ENCODE measurements at places on chromosomes 11 and 22. TPM values are rescaled to one million over a fixed set of nuclear protein-coding genes. Genes with fewer than 3 reads are reported as not detected.

GRCh38 chr11:114080219-114080618, 20.7 kb downstream of the ZBTB16 start:
- DNase-seq: peak; percentile 49

DNA sequence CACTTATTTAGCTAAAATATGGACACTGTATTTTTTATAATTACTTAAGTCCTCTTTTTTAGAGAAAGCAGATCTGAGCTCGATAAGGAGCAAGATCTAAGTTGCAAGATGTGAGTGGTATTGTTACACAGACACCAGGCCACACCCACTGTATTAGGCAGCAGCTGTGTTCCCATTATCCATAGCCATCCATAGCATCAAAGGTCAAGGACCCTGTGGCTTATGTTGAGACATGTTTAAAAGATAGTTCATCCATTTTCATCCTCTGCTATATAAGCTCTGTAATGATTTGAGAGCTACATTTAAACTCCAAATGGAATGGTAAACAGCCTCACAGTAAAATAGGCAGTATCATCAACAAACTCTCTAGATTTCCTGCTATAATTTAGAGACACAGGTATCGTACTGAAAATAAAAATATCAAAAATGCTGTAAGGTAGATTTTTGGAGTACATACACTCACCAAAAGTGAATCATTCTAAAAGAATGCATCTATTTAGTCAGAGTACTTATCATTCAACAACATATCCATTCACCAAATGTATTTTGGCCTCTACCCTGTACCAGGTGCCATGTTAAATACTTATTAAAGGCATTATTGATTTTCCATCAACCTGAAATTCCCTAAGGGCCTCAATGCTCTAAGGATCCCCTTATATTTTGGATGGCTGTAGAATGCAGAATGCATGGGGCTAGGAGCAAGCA, 574.0 kb downstream of the LRRC4C start:
- no peak for DNase-seq

- DNase-seq: no peak
These were observed 419.8 kb upstream of the CCDC179 start for GRCh38 chr11:23280088-23280487.

The OR51D1 gene
- total RNA-seq: not detected

The CHRM1 gene
- total RNA-seq: 0.10 TPM

All from tongue (tissue), 3 donors.